ENCODE measurements at places on chromosomes 16 and 17.

DNA sequence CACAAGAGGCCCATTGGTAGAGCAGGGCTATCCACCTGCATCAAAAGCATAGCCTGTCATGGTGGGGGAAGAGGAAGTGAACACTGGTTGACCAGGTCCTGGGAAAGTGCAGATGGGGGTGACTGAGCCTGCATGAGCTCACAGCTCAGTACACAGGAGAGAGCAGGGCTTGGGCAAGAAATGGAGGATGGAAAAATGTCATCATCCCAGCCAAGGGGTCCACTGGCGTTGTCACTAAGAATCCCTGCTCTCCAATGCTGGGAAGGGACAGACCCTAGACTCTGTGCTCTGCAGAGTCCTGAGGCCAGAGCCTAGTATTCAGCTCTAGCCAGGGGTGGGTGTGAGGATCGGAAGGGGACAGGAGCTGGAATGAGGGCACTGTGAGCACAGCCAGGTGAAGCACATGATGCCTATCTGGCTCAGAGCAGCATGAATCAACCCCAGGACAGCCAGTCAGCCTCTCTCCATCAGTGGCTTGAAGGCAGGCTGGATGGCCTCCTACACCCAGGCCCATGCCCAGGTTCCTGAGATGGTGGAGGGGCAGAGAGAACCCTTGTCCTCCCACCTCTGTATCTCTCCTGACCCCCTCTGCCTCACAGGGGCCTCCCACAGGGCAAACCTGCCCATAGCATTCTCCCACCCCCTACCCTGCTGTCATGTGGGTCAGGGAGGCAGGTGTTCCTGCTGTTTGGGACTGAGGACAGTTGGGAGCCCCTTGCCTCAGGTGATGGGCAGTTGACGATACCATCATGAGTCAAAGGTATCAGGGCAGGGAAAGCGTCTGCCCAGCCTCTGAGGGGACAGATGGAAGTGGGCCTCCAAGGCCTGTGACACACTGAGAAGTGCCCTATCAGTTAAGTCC is 13.8 kb upstream of the CTCF start:
- ATAC-seq, result no peak

DNA sequence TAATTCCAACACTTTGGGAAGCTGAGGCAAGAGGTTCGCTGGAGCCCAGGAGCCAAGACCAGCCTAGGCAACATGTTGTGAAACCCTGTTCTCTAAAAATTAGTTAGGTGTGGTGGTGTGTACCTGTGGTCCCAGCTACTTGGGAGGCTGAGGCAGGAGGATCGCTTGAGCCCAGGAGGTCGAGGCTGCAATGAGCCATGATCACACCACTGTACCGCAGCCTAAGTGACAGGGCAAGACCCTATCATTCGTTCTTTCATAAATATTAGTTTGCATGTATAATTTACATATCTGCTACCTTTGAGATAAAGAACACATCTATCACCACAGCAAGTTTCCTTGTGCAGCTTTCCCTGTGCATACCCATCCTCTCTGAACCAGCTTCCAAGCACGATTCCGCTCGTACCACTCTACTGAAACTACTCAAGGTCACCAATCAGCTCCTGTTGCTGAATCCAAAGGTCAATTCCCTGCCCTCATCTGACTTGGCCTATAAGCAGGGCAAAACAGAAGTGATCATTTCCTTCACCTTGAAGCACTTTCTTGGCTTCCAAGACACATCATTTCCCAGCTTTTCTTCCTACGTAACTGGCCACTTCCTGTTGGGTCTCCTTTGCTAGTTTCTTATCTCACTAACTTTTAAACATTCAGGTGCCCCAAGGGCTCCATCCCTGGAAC is 49.1 kb downstream of the GRB2 start:
- no peak for ATAC-seq

DNA sequence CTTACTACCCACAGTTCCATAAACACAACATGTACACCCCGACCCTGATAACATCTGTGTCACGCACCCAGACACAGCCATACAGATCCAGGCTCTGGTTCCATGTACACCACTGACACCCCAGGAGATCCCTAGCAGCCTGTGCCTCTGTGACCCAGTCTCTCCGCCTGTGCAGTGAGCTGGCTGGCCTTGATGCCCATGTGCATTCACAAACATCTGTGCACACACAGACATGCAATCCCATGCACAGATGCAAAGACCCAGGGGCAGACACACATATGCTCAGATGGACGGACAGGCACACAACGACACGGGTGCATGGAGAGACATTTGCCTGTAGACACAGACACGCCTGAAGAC is 4.1 kb downstream of the CCDC102A start:
- no peak for ATAC-seq

DNA sequence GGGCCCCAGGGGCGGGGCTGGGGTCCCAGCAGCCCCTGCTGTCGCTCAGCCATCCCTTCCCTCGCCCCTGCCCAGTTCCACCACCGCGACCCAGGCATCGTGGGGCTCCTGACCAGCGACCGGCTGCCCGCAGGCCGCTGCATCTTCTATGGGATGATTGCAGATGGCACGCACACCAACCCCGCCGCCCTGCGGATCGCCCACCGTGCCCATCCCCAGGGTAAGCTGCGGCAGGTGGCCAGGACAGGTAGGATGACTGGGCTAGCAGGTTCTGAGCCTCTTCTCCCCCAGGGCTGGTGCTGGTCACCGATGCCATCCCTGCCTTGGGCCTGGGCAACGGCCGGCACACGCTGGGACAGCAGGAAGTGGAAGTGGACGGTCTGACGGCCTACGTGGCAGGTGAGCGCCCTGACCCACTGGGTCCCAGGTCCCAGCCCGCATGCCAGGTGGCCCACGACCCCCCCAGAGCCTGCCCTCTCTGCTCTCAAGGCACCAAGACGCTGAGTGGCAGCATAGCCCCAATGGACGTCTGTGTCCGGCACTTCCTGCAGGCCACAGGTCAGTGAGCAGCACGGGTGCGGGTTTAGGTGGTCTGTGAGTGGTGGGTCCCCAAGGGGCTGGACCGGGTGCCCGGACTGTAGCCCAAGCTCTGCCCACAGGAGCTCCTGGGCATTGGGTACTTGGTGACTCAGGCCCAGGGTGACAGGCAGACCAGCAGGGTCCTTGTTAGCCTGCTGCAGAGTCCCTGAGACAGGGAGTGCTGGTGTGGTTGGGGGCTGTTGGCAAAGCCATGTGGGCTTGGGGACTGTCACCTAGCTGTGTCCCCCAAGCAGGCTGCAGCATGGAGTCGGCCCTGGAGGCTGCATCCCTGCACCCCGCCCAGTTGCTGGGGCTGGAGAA is 2.8 kb downstream of the CEMP1 start:
- no peak for ATAC-seq

- ATAC-seq, result peak; percentile 74
Observed at GRCh38 chr17:28763804-28764266, 20.0 kb downstream of the TRAF4 start.

- ATAC-seq, result no peak
Observed at GRCh38 chr16:21574372-21574771, 25.0 kb upstream of the METTL9 start.

DNA sequence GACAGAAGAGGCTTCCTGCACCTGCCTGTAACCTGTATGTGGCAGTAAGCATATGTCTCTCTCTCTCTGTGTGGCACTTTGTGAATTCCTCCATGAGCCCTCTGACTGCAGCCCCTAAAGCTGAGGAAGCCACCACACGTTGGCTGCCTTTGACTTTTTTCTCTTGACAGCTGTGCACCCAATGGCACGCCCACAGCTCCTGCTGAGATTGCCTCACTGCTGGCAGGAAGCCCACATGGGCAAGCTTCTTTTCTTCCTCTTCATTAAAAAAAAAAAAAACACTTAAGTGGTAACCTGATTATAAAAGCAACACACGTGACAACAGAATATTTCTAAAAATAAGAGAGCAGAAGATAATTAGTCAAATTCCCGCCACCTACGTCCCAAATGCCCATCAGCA is 34.0 kb upstream of the PIRT start:
- no peak for ATAC-seq

DNA sequence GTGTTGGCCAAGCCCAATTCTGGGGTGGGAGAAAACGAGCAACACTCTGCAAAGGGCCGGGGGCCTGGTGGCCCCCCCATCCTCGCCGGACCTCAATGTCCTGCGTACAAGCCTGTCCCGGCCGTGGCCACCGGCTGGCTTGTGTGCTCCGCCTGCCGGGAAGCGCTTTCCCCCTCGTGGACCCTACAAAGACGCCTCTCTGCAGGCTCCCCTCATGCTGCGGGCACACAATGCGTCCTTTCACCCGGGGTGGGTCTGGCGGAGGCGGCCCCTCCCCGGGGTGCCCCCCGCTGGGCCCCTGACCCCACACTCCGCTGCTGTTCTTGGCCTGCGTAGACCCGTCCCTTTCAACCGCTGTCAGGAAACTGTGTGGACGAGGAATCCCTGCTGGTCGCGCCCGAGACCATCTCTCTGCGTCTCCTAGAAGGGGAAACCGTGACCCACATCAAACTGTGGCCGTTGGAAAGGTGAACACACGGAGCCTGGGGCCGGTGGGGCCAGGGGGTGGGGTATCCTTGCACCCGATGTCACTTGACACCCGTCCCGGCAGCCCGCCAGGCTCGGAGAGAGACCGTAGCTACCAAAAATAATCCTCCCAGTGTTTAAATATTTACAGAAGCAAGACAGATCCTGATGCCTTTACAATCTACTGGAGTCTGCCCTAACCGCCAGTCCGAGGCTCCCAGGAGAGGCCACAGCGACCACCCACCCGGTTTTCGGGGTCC is 43.6 kb downstream of the TBC1D16 start:
- peak; percentile 48 for ATAC-seq

GRCh38 chr16:67296420-67296819 is 17.1 kb downstream of the PLEKHG4 start:
- peak; percentile 49 for ATAC-seq

DNA sequence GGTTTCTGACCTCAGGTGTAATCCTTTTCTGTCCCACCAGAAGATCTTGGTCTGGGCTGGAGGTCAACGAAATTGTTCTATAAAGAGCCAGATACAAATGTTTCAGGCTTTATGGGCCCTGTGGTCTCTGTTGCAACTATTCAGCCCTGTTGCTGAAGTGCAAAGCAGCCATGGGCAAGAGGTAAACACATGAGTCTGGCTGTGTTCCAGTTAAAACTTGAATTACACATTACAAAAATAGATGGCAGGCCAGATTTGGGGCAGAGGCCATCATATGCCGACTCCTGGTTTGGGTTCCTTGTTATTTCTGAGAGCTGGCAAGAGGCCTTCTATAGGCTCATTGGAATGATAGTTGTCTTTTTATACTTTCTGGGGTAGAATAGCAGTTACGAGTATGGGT is 114.4 kb downstream of the SDR42E1 start:
- no peak for ATAC-seq

DNA sequence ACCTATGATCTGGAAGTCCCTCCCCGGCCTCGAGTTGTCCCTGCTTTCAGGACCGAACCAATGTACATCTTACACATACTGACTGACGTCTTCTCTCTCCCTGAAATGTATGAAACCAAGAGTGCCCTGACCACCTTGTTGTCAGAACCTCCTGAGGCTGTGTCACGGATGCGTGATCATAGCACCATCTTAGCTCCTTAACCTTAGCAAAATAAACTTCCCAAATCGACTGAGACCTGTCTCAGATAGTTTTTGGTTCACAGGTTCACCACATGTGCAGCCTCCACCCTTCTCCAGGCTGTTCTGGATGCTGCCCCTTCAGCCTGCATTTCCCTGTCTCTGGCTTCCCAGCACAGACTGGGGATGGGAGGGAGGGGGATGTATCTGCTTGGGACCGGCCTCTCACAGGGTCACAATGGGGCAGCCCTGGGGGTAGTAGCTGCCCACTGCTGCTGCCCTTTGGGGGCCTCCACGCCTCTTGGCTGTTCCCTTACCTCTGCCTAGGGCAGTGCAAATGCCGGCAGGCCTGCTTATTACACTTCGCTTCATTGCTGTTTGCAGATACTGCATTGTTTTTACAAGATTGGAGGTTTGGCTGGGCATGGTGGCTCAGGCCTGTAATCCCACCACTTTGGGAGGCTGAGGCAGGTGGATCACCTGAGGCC is 69.8 kb downstream of the NT5M start:
- no peak for ATAC-seq

DNA sequence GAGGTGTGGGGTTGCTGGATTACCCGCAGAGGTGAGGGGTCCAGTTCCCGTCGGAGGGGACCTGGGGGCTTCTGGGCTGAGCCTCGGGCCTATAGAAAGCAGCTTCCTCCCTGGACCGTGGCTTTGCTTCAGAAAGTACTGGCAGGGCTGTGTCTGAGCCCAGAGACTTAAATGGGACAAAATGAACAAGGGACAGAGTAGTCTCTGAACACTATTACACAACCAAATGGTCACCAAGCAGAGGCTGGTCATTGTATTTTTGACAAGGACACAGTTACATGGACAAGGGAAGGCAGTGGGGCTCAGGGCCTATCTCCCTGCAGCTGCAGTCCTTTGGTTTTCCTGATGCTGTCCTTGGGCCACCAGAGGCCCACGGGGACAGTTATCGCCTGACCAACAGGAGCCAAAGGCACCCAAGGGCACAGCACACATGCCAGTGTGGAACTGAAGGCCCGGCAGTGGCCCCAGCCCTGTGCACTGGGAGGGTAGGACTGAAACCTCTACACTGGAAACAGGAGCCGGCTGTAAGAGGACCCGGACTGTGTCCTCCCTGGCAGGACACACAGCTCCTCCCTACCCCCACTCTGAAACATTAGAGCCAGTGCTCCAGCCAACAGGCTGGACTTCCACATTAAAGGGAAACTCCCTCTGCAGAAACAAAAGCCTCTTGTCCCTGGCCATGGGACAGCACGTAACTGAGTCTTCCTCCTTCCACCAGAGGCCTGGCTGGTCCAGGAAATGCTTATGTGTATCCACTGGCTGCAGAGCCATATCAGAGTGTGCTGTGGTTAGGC is 26.0 kb upstream of the ERN1 start:
- peak; percentile 44 for ATAC-seq

- no peak for ATAC-seq
Observed at GRCh38 chr17:50977487-50978159, 111.5 kb upstream of the TOB1 start.

DNA sequence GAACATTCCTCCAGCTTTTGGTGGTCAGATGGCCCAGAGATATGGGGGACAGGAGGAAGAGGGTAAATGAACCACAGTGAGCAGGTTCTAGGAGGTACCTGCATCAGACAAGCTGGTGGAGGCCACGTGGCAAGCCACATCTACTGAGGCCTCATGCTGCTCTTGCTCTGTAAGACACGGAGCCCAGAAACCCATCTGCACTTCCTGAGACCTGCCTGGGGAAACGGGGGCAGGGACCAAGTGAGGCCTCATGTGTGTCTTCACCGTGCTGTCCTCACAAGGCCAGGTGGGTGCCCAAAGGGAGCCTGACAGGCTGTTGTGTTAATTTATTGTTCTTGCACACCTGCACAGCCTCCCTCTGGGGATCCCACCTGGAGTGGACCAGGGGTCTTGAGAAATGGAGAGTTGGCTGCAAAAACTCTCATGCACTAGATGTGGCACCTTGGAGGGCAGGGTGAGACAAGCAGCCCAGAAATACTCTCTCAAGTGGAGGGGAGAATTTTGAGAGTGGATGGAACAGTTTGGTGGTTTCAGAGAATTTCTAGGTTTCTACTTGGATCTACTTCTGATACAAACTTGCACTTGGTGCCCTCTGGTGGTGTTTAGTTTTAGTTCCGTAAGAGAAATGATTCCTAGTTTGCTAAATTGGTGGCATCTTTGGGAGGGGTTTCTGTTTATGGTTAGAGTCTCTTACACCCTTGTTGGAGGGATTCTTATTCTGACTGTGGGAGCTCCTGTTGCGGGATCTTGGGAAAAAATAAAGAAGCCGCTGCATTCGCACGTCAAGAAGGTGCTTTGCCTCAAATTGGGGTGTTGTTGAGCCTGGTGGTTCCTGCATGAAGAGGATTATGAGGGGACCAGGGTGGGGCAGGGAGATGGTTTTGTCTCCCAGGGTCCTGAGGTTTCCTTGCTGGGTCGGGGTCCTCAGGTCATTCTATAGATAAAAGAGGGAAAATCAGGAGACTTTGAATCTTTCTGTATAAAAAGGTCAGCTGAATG is 47.5 kb downstream of the SLC6A2 start:
- peak; percentile 61 for ATAC-seq

- no peak for ATAC-seq
Observed at GRCh38 chr16:66895999-66896398, 15.7 kb downstream of the PDP2 start.

Measured in SK-N-SH treated with all-trans-retinoic acid at 6 μM for 48 hours (cell line).